GM19239 (cell line): ENCODE measurements at places on chromosomes 11 and 22.

DNA sequence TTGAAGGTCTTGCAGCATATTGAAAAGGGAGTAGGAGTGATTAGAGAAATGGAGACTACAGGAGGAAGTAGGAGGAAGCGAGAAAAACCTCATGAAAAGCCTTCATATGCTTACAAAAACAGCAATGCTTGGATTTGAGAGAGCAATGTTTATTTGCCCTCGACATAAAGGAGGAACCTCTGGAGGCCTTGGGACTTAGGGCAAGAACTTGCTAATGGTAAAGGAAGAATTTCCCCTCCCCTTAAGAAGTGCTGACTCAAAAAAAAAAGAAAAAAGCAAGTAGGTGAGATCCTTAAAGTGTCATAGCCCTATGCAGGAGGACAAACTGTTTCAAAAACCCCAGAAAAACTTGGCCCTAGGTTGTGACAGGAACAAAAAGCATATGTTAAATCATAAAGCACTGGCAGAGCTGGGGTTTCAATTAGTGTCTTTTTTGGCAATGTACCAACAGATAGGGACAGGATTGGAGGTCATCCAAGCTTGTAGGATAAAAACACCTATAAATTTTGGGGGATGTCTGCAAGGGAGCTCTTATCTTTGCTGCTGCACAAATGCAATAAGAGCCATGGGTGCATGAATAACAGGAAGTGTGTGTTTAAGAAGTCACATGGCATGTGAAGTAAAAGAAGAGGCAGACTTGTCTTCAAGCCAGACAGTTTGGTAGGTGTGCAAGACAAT, 4.9 kb downstream of the GLYAT start:
- no peak for DNase-seq

- no peak for DNase-seq
Observed at GRCh38 chr11:34915136-34916014, 804 bp downstream of the APIP start.

DNA sequence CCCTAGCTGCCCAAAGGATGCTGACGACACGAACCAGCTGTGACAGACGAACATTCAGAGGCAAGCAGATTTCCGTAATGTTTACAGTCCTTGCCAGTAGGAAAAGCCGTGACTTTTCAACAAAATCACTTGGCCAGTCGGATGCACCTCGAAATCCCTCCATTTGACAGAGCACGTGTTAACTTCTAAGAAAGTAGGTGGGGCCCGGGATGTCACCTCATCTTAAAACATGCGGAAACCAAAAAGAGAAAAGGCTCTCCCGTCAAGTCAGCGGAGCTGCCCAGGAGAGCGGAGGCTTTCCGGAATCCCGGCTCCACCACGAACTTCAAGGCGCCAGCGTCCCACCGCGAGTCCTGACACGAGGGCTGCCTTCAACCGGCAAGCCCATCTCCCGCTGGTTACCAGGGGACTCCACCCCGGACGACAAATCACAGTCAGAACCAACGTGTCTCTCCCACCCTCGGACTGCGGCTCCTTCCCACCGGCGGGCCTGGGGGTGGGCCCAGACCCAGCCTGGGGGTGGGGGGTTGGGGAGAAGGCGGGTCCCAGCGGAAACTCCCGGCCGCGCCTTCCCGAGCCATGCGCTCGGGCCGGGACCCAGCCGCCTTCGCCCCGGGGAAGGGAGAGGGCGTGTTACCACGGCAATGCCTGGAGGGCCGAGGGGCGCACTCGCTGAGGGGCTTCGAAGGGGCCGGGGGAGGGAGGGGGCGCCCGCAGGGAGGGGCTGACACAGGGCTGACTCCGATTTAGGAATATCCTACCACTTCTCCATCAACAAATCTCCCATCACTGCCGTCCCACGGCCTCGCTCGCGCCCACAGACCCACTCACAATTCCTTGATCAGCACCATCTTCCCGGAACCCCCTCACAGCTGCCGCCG, 475 bp downstream of the PITPNB start:
- peak; percentile 18 for DNase-seq

DNA sequence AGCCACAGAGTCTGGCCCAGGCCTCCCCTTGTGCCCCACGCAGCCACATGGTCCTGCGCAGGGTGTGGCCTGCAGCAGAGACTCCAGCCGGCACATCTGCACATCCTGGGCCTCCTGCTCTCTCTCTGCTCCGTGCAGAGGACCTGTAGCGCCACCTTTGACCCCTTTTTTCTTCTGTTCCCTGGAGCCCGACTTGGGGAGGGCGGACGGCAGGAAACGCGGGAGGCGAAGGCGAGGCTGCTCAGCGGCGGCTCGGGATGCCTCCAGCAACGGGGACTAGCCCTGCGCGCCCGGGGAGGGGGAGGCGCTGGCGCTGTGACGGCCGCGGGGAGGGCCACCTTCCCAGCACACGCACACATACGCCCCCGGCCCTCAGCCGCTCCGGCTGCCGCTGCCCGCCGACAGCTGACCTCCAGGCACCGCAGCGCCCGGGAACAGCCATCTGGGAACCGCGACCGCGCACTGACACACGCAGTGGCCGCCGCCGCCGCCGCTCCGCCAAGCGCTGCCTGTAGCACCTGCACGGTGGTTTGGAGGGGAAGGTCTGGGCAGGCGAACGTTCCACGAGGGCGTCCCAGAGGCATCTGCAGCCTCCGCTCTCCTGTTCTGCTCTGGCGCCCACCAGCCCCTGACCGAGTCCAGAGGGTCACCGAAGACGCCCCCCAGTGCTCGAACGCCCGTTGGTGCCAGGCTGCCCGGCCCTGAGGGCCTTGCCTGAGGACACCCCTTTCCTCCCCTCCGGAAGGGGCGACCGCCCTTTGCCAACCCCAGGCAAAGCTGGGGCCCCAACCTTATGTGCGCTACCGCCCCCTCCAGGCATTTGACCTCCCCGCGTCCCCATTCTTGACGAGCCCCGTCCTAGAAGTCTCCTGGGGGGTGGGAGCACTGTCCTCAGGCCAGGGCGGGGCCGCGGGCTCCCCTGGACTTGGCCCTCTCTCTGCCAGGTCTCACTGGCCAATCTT, 16.9 kb upstream of the C22orf42 start:
- no peak for DNase-seq
